ENCODE measurements at places on chromosomes 5 and 9. TPM values are rescaled to one million over a fixed set of nuclear protein-coding genes. Genes with fewer than 3 reads are reported as not detected.

The ENTPD2 gene
- not detected for total RNA-seq

The FOXI1 gene
- total RNA-seq = not detected

The PLAC8L1 gene
- total RNA-seq = not detected

The SLIT3 gene
- 180 TPM for total RNA-seq

The PCDHGA1 gene
- total RNA-seq = 1.3 TPM

The JAKMIP2 gene
- total RNA-seq = 0.25 TPM

Data from cardiac ventricle fibroblast (primary cell).